ENCODE measurements at places on chromosomes 7 and 10.

DNA sequence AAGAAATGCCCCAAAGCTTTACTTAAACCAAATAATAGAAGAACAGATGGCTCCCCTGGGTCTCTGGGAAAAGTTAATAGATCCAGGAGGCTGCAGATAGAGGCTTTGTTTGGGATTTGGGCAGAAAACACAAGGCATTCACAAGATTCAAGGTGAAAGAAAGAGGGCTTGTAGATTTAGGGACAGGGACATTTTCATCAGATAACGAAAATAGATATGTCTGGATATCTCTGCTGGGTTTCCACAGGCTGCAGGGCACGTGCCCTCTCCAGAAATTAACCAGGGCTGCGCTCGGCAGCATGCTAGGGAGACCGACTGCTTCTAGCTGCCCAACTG, 14.9 kb downstream of the CARD11 start:
- DNase-seq, result no peak

- no peak for DNase-seq
Measured at GRCh38 chr7:106243893-106244292, 40.9 kb downstream of the NAMPT start.

DNA sequence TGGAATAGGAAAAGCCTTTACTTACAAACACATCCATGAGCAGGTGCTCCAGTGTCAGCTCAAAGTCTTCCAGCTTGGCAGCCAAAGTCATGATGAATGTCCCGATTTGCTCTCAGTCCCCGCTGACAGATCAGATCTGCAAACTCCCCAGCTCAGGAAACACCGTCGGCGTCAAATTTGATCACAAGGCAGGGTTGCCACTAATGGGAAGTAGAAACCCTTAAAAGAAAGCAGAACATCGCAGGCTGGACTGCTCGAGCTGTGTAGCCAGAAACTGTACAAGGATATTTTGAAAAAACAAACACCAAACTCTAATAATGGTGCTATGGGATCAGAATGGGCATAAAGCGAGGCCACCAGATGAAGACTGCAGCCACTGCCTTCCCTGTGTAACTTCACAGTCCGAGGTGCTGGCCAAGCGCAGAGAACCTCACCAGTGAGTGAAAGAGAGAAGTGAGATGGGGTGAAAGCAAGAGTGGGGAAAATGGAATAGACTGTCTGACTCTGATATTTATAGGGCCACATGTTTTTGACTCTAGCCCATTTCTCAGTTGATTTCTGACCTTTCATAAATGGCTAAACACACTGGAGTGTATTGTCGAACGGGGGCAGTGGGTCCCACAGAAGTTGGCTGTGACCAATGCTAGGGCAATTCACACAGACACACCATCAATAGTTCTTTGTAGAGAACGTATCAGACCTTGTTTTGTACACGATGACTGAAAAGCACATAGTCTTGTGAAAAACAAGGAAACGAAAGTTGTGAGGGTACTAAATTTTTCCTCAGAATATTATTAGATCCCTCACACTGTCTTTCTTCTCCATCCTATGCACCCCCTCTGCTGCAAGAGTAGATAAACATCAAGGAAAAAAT, 306.2 kb downstream of the FRMD4A start:
- DNase-seq, result no peak

DNA sequence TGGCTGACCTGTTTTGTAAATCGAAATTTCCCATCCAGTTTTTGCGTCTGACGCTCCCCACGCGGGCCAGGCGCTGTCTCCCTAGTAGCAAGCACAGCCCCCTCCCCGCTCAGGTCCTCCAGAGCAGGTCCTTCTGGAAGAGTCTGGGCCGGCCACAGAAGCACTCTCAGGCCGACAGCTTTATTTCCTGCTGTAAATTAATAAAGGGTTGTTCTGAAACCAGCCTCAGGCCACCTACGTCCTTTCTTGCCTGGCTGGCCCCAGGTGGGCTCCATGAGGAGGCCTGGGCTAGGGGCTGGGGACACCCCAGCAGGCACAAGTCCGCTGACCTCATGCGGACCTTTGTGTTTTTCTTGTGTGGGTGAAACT, 35.2 kb downstream of the CAMK2B start:
- no peak for DNase-seq

- no peak for DNase-seq
Measured at GRCh38 chr10:13321576-13321975, 21.7 kb upstream of the PHYH start.
